ENCODE measurements at places on chromosomes 16 and 17. TPM values are rescaled to one million over a fixed set of nuclear protein-coding genes. Genes with fewer than 3 reads are reported as not detected.

DNA sequence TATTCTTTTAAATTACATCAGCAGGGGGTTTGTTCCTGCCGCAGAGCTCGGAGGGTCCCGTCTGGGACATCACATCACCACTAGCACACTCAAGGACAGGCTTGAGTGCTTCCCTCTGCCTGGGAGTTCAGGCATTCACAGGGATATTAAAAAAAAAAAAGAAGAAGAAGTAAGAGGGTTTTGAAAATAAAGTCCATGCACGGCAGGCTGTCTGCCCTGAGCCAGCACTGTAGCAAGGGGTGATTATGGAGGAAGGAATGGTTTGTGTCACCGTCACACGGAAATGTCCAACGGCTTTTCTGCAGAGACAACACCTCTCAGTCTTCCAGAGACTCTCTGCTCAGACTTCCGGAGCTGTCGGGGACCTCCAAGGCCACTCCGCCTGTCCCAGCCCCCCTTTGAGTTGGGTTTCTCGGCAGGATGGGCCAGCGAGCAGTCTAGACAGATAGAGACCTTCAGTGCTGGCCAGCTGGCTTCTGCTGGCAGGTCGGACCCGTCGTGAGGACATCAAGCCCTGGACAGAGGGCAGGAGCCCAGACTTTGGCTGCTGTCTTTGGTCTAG is 33.6 kb downstream of the MEOX1 start:
- H3K4me3 ChIP-seq, result no peak overlapping the region
- H3K4me1 ChIP-seq, result no peaks in the 10 kb centered on the region
- peaks cover 36% of the 10 kb centered on the region for H3K27me3 ChIP-seq

Gene ENPP7
- not detected for total RNA-seq

Gene TBX6
- 0.36 TPM for total RNA-seq

- DNase-seq, result peak; percentile 76
- H3K36me3 ChIP-seq, result peaks cover 72% of the 10 kb centered on the region
- H3K4me3 ChIP-seq, result no peak overlapping the region
Measured at GRCh38 chr17:4072487-4073157, 70.2 kb downstream of the ZZEF1 start.

Gene HBA2
- not detected for total RNA-seq

Gene KRTAP2-1
- total RNA-seq, result not detected

Gene TEDC2
- total RNA-seq, result 3.5 TPM

DNA sequence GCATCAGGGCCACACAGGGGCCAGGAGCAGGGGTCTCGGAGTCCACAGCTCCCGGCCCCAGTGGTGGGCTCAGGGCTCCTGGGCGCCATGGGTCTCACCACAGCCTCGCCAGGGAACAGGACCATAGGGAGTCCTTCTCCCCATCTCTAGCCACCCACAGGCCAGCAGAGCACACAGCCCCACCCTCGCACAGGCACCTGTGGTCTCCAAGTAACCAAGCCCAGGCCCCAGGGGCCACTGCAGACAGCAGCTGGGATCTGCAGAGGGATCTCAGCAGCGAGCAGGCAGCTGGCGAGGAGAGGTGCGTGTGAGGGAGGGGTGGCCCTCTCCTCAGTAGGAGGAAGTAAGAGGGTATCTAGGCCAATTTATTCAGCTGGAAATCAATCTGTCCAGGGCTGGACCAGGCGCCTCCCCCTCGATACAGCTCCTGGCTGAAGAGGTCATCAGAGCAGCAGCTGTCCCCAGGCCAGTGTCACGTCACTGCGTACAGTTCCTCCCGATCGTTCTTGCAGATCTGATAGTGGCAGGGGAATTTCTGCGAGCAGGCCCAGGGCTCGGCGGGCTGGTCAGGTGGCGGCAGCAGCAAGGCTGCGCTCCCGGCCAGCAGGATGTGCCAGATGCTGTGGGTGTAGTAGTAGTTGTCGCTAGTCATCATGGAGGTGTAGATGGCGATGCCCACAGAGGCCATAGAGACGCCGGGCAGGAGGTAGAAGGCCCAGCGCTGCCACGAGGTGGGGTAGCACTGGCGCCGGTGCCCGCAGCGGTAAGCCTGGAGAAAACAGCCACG is 1.4 kb upstream of the MRPL28 start:
- no peak overlapping the region for H3K27ac ChIP-seq
- H3K4me1 ChIP-seq, result peaks cover 7% of the 10 kb centered on the region
- no peaks in the 10 kb centered on the region for H3K27me3 ChIP-seq
- no peak overlapping the region for H3K4me3 ChIP-seq
- peaks cover 45% of the 10 kb centered on the region for H3K36me3 ChIP-seq

DNA sequence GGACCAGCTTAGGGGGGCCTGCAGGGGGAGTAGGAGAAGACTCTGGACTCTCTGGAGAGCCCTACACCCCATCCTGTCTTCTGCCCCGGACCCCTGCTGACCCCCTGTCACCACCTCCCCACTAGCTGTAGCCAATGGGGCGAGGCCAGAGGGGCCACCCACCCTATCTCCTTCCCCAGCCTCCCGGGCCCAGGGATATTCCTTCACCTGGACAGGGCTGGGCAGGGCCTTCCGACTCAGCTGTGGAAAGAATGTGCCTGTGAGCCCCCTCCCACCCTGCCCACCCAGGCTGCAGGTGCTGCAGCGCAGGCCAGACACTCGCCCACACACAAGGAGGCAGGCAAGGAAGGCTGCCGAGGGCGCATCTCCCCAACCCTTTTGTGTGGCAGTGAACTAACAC is 23.0 kb downstream of the TSPOAP1 start:
- H3K4me1 ChIP-seq, result no peaks in the 10 kb centered on the region
- no peaks in the 10 kb centered on the region for H3K36me3 ChIP-seq
- H3K4me3 ChIP-seq, result no peak overlapping the region
- H3K27ac ChIP-seq, result no peak overlapping the region
- peak; percentile 58 for DNase-seq

- no peaks in the 10 kb centered on the region for H3K36me3 ChIP-seq
- H3K27ac ChIP-seq, result no peak overlapping the region
- no peak for DNase-seq
Measured at GRCh38 chr17:77887110-77887463, 71.4 kb upstream of the TNRC6C start.

Gene TNP2
- not detected for total RNA-seq

GRCh38 chr17:7882629-7883028 is 6.0 kb upstream of the CHD3 start:
- peaks cover 21% of the 10 kb centered on the region for H3K4me1 ChIP-seq
- DNase-seq, result no peak
- H3K4me3 ChIP-seq, result no peak overlapping the region
- H3K27me3 ChIP-seq, result no peaks in the 10 kb centered on the region
- H3K36me3 ChIP-seq, result peaks cover 38% of the 10 kb centered on the region
- H3K27ac ChIP-seq, result peak overlapping the region; percentile 68
